ENCODE measurements at places on chromosomes 12 and 14.

- DNase-seq = no peak
These were observed 62.3 kb downstream of the BEGAIN start for GRCh38 chr14:100524933-100525243.

- DNase-seq = no peak
These were observed 27.7 kb downstream of the UBR7 start for GRCh38 chr14:93234798-93235197.

GRCh38 chr12:68521848-68522502, 88.7 kb upstream of the RAP1B start:
- no peak for DNase-seq

DNA sequence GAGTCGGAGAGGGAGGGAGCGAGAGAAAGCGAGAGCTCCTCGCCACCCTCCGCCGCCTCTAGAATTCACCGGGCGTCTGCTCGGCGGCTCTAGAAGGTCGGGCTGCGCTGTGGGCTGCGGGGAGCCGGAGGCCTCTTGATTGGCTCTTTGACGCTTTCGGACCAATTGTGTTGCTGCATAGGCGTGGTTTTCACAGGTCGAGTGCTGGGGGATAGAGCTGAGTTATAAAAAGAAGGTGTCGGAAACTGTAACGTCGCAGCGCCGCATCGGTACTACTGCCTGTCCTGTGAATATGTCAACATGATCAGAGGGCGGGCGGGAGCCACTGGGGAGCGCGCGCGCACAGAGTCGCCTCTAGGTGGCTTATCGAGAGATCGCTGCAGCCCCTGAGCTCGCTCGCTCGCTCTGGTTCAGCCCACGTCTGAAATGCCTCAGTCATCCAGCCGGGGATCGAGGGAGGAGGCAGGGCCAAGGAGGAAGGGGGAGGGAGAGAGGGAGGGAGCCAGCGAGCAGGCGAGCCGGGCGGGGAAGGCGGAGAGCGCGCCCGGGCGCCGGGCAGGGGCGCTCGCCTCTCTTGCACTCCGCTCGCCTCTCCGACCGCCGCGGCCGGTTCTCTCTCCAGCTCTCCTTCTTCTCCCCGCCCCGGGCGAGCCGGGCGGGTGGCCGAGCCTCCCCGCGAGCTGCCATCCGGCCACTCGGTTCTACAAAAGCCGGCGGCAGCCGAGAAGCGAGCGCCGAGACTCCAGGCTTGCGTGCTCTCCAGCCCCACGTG, at the start of gene TBX3:
TBX3 (minus strand) TSS at position 78 of the 772 bp plus-strand sequence. CDS start 975 bp downstream, outside the sequence.
- DNase-seq = peak; percentile 99

- DNase-seq = no peak
These were observed 916.5 kb downstream of the TMEM121 start for GRCh38 chr14:106442857-106443256.

DNA sequence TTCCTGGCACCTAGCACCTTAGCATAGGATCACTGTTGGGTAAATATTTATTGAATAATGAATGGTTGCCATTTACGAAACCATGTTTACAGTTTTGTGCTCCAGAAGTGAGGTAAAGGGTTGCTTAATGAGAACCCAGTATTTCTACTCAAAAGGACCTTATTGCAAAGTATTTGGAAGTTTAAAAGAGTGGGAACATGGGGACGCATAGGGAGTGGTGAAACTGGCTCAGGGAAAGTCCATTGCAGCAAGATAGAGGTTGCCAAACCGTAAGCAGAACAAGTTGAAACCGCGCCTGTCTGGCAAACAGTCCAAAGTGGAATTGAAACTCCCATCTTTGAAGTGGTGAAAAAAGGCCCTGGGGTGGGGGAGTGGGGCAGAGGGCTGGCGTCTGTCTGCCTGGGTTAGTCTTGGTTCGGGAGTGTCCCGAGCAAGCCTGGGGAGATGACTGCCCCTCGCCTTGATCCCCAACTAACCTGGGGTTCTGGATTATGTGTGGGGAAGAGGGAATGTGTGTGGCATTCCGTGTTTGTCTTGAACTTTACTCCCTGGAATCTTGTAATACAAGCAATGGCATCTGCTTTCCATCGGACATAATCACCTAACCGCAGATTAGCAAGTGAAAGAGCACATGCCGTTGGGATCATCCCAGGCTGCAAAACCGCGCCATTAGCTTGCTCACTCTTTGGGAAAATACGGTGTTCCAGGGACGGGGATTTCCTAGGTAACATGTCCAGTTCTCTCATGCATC, 7.2 kb downstream of the ALDH2 start:
- DNase-seq = peak; percentile 91

- no peak for DNase-seq
These were observed 68.8 kb downstream of the CLMN start for GRCh38 chr14:95250936-95251335.

- DNase-seq = peak; percentile 41
These were observed 156.7 kb downstream of the TMTC3 start for GRCh38 chr12:88298761-88299242.

DNA sequence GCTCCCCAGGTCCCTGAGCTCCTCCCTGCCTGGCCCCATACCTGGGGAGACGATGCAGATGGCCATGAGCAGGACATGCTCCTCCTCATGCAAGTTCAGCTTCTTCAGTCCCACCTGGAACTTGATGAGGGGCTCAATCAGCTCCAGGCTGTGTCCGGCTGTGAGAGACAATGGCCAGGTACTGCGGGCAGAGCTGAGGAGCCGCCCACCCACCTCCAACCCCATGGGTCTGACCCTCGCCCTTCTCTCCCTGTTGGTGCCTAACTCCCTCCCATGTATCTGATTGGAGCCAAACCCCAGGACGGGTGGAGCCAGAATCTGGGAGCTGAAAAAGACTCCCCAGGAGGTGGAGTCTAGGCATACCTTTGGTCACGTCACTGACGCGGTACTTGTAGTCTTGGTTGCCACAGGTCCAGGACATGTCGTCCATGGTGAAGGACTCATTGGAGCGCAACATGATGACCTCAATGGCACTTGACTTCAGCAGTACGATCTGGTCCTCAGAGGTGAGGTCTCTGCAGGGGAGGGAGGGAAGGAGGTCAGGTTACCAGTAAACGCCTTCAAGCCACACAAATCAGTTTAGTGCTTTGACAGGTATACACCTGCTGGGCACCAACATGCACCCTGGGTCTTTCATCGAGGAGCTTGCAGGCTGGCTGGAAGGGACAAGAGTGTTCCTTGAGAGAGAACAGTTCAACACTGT, 26.7 kb upstream of the HDAC7 start:
- no peak for DNase-seq

DNA sequence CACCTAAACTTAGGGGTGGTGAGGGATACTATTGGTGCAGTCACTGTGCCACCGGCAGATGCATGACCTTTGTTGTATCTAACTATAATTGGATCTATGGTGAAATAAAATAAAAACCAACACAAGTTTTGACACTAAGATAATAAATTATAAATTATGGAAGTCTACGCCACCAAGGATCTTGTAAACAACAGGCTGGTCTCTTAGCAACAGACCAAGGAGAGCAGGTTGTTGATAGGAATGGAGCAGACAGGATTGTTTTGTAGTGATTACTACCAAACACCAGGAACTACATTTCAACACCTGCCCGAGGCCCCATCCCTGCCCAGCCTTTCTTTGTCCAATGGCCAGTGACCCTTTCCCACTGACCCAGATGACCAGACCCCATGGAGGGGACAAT, 1178.0 kb downstream of the VRK1 start:
- DNase-seq = no peak

DNA sequence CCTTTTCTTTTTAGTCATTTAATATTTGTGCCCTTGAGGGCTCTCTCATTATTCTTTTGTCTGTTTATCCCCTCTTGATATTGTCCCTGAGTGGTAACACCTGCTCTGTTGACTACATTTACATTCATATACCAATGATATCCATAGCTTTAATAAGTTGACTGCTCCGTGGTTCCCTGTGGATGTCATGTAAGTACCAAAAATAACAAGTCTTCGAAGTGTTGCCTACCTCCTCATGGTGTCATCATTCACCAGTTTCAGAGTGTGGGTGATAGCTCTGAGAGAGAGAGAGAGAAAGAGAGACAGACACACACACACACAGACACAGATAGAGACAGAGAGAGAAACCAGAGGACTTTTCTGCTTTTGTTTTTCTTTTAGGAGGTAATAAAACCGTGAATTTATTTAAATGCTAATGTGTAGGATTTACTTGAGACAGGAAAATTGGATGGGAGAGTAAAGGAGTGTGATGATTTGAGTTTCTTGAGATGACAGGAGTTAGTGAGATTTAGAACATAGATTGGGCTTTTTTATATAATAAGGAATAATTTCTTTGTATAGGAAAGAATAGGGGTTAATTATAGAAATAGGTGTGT, 52.2 kb downstream of the PAPOLA start:
- no peak for DNase-seq

GRCh38 chr14:35380794-35381193, 23.8 kb downstream of the NFKBIA start:
- DNase-seq = peak; percentile 51

DNA sequence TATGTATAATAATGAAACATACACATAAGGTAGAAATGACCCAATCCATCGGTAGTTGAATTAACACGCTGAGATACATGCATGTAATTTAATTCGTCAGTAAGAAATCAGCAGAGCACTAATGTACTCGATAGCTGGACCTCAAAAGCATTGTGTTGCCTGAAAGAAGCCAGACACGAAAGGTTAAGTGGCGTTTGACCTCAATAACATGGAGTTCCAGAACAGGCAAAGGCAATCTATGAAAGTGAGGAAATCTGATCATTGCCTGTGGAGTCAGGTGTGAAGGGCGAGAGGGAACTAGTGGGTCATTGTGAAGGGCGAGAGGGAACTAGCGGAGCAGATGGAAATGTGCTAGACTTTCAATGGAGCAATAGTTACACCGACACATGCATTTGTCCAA, 970.4 kb upstream of the TMEM132C start:
- no peak for DNase-seq

- DNase-seq = no peak
These were observed 317.6 kb downstream of the DPF3 start for GRCh38 chr14:72576258-72576657.

DNA sequence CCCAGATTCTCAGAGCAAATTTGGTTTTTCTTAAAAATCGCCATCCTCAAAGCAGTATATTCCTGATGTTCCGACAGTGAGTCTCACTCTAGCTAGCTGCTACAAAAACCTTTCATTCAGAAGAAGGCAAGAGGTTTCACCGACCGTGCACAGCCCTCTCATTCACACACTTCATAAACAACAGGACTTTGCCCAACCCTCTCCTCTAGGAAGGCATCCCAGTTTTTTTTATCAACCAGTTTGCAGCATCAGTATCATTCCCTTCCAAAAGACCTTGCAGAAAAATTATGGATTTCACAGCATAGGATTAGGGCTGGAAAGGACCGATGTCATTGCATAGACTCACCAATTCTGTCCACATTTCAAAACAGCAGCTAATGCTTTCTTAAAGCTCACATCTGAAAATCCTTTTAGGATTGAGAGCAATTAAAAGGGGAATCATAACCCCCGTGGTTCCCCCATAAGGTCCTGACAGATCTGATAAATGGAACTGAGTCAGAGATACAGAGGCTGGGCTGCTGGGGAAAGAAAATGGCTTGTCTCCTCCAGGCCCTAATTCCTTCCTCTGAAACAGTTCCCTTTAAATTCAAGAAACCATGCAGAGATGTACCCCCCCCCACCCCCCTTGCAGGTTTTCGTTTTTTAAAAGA, 597 bp downstream of the SVOP start:
- DNase-seq = no peak

DNA sequence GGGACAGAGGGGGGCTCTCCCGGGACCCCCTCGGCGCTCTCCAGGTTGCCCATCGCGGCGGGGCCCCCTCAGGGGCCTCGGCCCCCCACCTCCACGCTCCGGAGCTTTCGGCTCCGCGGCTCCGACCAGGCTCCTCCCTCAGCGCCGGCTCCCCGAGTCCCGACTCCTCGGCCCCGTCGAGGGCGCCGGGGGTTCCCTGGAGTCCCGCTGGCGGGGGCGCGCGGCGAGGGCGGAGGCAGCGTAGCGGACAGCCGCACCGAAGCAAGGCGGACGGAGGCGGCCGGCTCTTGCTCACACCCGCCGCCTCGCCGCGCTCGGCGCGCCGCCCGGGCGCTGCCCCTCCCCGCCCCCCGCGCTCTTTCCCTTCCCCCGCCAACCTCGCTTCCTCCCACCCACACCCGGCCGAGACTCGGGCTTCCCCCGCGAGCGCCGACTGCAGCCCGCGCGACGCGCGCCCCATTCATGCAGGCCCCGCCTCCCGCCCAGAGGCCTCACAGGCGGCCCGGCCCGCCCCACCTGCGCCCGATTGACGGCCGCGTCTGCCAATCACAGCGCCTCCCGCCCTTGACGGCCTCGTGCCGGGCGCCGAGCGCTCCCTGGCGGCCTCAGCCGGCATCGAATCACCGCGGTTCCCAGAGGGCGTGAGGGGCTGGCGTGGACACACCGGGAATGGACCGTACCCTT, at the start of gene FMNL3:
FMNL3 (minus strand) TSS at position 278 of the 684 bp plus-strand sequence; CDS start at position 53, 225 bp downstream.
- peak; percentile 98 for DNase-seq

- no peak for DNase-seq
These were observed 40.4 kb upstream of the SYCP3 start for GRCh38 chr12:101779626-101780025.

- no peak for DNase-seq
These were observed 71.3 kb downstream of the LRP6 start for GRCh38 chr12:12195516-12195915.

GRCh38 chr14:75711796-75712211, 50.8 kb downstream of the TTLL5 start:
- peak; percentile 99 for DNase-seq

- peak; percentile 70 for DNase-seq
These were observed at the start of gene TRAF3 for GRCh38 chr14:102776761-102777710. TSS of gene TRAF3 (plus strand) at chr14:102777449. CDS start at chr14:102870202, 92,753 bp downstream.

DNA sequence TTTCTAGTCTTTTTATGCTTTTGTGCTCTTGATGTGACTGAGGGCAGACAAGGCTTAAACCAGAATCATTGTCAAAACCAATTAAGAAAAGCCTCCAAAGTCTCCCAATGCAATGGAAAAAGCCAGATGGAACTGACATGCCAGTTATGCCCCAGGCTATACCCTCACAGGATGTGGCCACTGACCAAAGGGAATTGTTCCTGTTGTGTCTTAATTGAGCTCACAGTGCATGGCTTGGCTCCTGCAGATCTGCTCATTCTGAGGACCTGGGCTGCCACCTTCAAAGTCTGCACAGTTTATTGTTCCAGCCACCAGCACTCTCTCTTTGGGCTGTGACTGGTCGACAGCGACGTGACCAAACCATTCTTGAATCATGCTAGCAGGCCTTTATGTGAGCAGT, 17.1 kb upstream of the BICD1 start:
- no peak for DNase-seq

DNA sequence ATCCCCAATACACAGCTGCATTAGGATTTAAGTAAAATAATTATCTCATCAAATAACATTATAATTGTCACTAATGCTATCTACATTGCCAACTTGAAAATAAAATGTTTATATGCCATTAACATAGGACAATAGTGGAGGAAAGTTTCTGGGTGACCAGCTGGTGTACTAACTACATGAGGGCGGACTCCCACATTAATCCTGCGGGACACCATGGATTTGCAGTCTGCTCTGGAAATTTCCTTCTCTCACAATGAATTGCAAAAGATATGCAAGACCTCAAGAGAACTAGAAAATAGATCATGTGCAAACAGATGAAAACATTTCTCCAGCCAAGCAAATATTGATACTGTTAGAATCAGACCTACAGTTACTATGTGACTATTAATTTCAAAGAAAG, 390.1 kb downstream of the NAV3 start:
- no peak for DNase-seq

DNA sequence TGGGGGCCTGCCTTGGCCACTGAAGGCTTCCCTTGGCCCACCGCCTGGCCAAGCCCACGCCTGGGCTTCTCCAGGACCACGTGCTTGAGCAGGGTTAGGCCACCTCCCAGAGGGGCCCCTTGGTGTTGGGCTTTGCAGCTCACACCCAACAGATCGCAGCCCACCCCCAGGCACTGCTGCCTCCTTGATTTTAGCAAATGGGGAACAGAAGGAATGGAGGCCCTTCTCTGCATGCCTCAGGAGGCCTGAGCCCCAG, 23.3 kb downstream of the RAB35 start:
- no peak for DNase-seq

GRCh38 chr12:116884871-116885270, 3.6 kb upstream of the HRK start:
- DNase-seq = no peak
